ENCODE measurements at places on chromosomes 13 and 19.
A peak's percentile ranks its signal among the peaks of the same experiment; 100 is the strongest.

DNA sequence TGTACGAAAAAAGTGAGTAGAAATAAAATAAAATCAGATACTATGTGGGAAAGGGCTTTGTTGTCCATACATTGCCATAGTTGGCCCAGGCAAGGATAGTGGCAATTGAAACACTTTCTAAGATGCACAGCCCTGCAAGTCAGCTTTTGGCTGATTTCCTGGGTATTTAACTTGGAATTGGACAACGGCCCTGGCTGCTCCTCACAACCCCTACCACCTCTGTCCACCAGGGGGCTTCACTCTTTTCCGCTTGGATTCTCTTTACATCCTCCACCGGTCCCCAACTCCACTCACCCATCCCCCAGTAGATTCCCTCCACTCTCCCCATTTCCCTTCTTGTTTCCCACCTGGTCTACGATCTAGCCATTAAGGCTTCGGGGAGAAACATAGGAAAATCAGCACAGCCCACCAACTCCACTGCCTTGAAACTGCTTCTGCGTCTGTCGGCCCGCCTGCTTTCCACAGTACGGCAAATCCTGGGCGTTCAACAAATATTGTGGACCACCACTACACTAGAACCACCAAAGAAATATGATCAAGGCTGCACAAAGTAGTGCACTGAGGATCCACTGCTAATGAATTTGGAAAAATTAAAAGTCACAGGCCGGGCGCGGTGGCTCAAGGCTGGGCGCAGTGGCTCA is 48.6 kb upstream of the GTF3A start:
- DNase-seq, result peak; percentile 73

- DNase-seq, result no peak
These were observed 6.7 kb upstream of the MYCBP2 start for GRCh38 chr13:77333594-77333993.

DNA sequence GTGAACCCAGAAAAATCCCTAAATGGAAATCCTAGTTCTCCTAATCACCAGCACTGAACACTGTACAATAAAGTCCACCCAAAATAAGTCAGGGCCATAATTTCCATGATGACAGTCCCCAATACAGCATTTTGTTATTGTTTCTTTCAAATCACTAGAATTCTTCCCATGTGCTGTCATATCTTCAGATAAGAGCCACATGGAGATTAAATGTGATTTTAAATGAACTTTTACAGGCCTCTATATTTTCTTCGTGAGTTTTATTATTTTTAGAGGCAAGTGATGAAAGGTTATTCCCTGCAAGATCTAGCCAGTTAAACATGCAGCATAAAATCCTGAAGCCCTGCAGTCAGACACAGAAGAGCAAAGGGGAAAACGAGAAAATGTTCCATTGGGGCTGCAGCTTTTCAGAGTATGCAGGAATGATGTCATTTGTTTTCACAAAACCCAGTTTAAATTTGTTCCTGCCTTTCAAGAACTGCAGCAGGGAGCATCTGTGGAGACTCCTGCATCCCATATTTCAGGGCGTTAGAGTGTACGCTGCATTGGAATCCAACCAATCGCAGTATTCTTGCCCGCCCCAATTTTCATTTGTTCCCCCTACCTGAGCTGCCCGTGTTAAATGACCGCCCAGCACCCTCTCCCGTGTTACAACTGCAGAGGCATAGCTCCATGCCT is 167.2 kb upstream of the KLF12 start:
- DNase-seq, result no peak

DNA sequence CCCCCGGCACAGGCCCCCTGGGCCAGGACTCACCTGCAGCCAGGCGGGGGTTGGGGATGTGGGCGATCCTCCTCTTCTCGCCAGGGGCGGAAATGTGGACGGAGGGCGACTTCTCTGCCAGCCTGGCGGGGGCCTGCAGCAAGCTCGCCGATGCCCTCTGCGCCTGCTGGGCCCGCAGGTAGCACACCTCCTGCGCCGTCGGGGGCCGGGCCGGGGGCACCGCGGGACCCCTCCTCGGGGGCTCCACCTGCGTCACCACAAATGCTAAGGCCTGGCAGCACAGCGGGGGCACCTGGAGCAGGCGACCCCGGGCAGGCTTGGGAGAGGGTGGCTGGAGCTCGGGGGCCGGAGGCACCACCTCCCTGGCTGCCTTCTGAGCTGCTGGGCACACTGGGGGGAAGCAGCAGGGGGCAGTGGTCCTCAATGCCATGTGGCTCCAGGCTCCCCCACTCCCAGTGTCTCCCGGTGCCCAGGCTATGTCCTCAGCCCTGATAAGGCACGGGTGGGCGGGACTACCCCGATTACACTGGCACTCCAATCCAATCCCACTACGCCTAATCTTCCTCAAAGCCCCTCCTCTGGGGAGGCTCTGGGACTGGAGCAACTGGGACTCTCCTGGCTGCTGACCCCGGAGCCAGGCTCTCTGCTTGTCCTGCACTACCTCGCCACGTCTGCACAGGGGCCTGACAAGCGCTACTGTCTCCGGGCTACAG is 11.6 kb upstream of the ATP8B3 start:
- DNase-seq, result no peak
